ENCODE measurements at places on chromosomes 12 and 14.

DNA sequence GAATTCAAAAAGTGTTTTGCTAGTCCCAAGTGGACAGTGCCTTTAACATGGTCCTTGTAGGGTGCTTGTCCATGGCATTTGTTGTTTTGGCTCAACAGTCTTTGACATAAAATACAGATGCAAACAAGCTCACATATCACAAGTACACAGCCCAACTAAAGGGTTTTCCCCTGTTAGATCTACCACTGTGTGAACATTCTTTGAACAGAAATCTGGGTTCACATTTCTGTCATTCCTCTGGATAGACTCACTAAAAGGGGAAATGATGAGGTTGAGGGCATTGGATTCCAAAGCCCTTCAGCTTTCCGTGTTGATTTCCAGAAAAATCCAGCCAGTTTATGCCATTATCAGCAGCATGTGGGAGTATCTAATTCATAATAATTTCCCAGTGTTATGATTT lies 54.1 kb downstream of the EP400 start:
- DNase-seq: no peak

GRCh38 chr12:87921621-87922020 lies 107.6 kb downstream of the C12orf50 start:
- DNase-seq: no peak

GRCh38 chr12:120940799-120941198 lies 36.6 kb upstream of the SPPL3 start:
- peak; percentile 69 for DNase-seq

DNA sequence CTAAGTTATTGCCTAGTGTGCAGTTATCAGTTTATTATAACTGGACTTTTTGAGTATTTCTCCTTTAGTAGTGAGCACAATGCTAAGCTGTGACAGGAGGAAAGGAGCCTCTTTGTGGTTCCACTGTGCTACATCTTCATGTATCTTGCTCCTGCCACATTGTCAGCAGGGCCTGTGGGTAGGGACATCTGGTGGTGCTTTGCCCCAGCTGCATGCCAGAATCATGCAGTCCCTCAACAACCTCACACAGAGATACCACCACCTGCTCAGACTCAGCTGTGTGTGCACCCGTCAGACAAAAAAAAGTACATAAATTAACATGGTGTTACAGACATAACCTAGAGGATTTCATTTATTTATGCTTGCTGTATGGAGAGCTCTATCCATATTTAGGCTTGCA lies 51.1 kb downstream of the MIS18BP1 start:
- DNase-seq: no peak

Data from thyroid gland (tissue), 4 donors.